GM12892 (cell line): ENCODE measurements at places on chromosomes 16 and 17.

GRCh38 chr17:39104657-39105056 is 46.8 kb downstream of the PLXDC1 start:
- DNase-seq: no peak

DNA sequence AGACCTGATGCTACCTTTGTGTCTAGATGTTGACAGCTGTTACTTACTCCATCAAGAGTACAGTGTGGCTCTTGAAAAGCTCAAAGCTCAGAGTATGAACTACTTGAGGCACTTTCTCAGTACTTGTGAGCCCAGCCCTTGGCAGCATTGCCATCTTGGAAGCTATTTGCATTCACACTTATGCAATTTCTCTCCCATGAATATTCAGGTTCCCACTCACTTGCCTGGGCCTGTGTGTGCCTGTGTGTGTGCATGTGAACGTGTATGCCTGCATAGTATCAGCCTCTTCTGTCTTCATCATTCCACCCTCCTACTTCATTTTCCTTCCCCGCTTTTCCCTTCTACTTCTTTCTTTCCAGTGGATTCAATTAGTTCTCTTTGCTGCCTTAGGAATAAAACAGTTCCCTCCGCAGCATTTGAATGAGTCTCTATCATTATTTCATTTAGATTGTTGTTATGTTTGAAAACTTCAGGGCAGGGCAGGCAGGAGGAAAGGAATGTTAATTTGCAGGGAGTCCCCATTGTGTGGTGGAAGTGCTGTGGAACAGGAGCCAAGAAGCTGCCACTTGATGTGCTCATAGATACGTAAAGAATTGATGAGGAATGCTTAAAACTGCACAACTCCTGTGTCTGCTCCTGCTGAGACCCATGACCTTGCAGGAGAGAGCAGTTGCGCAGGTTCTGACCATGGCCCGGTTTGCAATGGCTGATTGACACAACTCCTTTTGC is 58.9 kb downstream of the HS3ST4 start:
- DNase-seq: no peak

GRCh38 chr17:37274461-37274860 is 101.3 kb upstream of the C17orf78 start:
- no peak for DNase-seq

- no peak for DNase-seq
Observed at GRCh38 chr16:48531011-48531962, 78.7 kb downstream of the N4BP1 start.

GRCh38 chr17:56113486-56113885 is 39.8 kb upstream of the ANKFN1 start:
- no peak for DNase-seq

DNA sequence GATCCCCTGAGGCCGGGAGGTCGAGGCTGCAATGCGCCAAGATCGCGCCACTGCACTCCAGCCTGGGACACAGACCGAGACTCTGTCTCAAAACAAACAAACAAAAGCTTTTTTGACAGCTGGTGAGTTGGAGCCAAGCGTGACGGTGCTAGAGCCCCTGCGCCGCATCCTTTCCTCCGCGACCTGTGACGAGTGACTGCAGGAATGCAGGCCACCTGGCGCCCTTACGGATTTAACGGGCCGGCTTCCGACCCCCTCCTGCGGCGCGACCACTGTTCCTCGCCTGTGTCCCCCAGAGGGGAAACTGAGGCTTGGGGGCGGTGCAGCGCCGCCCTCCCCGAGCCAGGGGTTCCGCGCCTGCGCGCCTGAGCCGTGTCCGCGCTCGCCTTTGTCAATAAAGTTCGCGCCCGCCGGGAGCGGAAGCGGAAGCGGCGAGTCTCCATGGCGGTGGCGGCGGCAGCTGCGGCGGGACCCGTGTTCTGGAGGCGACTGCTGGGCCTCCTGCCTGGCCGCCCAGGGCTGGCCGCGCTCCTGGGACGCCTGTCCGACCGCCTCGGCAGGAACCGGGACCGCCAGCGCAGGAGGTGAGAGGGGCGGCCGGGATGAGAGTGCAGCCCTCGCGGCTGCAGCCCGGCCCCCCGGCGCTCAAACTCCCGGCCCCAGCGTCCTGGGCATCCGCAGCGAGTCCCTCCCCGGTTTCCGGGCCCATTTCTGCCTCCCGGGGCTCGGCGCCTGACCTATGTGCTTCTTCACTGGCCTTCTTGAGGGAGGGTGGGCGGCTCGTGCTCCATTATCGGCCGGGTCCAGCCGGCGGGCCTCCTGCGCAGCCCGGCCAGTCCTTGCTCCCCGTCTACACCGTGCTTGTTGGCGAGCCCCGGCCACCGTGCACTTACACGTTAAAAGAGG is at the start of gene PGS1:
TSS of gene PGS1 (plus strand) at position 425 of the 906 bp plus-strand sequence. CDS start at position 442, 17 bp downstream.
- peak; percentile 79 for DNase-seq

GRCh38 chr17:82121246-82121645 is 23.2 kb upstream of the FASN start:
- no peak for DNase-seq

DNA sequence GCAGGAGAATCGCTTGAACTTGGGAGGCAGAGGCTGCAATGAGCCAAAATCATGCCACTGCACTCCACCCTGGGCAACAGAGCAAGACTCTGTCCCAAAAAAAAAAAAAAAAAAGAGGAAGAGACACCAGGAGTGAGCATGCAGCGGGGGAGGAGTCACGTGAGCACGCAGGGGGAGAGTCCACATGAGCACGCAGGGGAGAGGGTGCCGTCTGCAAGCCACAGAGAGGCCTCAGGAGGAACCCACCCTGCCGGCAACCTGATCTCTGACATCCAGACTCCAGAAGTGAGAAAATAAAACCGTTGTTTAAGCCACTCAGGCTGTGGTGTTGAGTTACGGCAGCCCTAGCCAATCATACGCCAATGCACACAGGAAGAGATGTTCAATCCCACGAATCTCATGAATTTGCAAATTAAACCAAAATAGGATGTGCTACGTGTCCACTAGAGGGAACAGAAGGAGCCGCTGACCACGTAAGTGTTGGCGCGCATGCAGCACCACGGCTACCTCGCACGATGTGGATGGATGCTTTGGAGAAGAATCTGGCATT is 42.2 kb downstream of the CCDC57 start:
- DNase-seq: no peak
